ENCODE measurements at places on chromosomes 2 and 18.

- no peak for DNase-seq
Measured at GRCh38 chr2:20322527-20323300, 27.9 kb downstream of the PUM2 start.

- DNase-seq = no peak
Measured at GRCh38 chr2:196502386-196502785, 137.1 kb upstream of the CCDC150 start.

GRCh38 chr2:205692104-205692503, 9.8 kb downstream of the NRP2 start:
- no peak for DNase-seq

DNA sequence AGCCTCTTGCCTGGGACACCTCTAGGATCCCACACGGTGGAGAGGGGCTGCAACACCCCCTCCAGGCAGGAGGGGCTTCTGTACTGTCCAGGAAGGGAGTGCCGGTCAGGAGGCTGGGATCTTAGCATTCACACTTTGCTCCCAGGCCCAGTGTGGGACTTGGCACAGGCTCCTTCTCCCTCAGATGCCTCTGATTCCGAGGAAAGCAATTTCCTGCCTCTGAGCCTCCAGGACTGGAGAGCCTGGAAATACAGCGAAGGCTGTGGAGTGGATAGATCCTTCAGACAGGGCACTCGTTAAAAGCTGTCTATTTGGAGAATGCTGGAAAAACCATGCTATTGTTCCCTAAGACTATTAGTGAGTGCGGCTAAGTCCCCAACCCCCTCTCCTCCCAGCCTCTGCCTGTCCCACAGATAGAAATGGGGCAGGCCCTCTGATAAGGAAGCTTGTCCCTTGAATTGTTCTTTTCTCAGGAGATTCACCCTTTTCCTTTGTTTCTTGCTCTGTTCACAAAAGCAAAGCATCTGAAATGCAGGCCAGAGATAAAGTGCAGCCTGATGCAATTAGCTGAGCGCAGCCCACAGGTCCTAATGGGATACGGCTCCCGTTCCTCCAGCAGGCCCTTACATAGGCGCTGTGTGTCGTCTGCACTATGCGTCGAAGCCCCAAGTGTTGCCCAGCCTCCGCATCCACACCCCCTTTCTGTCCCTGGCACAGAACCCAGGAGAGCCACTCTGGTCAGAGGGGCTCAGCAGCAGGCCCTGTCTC, 252.2 kb downstream of the KLHL29 start:
- no peak for DNase-seq

DNA sequence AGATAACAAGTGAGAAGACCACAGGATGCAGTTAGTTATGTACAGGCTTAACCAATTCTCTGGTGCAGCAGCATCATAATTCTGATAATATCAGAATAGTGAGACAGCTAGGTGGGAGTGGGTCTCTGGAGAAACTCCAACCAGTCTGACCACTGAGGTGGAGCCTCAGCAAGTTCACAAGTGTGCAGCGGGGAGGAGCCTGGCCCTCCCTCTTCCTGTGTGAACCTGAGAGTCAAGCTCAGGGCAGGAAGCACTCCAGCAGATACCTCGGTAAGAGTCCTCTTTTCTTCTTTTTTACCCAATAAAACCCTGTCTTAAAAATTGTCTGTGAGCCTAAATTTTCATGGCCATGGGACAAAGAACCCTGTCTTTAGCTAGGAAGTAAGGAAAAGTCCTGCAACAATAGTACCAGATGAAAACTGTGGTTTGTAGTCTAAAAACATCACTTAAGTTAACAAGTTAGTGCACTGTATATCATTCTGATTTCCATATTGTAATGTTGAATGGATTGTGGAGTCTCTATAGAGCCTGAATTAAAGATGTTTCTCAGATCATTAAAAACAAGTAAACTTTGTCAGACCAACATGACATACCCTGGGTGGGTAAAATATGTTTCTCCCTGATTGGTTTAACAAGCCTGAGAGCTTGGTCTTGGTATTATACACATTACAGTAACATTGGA, 370.8 kb downstream of the TMEM182 start:
- no peak for DNase-seq

- DNase-seq = no peak
Measured at GRCh38 chr2:120567128-120567527, 168.5 kb upstream of the GLI2 start.

DNA sequence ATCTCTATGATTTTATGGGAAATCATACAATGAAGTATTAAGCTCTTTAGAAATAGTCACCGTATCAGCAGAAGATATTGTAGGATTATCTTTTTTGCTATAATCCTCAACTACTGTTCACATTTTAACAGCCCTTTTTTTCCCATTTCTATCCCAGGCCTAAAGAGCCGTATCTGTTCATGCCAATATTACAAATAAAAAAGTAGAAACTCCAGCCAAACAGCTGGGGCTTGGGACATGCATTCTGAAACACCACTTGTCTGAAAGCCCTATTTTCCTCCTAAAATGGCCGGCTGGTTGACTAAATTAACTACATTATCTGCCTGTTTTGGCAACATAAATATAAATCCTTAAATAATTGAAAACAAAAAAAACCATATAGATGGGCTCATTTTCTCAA, 477.8 kb downstream of the CDH2 start:
- no peak for DNase-seq

DNA sequence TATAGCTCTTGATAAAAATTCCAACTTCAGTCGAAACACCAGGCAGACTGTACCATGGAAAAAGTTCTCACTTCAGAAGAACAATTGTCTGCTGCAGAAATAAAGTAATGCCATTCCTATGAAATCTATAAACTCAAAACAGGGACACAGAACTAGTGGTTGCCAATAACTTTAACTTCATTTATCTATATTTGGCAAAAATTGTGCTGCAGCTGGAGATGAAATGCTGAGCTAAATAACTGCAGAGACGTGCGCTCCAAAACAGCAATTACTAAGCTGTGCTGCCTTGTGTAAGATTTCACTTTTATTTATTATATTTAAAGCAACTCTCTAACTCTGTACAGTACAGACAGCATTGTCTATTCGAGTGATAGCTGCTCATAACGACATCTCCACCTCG, 540.1 kb upstream of the ID2 start:
- DNase-seq = no peak

GRCh38 chr2:230690439-230690838, 22.2 kb upstream of the CAB39 start:
- no peak for DNase-seq

- no peak for DNase-seq
Measured at GRCh38 chr2:28610583-28611201, 114.8 kb downstream of the PLB1 start.

DNA sequence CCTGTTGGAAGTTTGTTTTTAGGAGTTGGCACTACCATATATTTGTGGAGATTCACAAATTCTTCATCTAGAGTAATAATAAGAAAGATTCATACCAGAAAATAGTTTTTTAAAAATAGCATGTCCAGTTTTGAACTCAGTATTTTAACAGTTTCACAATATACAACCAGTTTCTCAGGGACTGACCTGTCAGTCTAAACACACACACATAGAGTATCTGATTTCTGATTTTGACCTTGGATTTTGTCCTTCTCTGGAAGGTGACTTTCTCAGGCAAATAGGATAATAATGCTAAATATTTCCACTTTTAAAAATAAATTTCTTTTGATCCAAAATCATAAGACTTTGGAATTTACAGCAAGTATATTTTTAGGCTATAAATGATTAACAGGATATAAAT, 32.0 kb downstream of the MFSD6 start:
- no peak for DNase-seq

DNA sequence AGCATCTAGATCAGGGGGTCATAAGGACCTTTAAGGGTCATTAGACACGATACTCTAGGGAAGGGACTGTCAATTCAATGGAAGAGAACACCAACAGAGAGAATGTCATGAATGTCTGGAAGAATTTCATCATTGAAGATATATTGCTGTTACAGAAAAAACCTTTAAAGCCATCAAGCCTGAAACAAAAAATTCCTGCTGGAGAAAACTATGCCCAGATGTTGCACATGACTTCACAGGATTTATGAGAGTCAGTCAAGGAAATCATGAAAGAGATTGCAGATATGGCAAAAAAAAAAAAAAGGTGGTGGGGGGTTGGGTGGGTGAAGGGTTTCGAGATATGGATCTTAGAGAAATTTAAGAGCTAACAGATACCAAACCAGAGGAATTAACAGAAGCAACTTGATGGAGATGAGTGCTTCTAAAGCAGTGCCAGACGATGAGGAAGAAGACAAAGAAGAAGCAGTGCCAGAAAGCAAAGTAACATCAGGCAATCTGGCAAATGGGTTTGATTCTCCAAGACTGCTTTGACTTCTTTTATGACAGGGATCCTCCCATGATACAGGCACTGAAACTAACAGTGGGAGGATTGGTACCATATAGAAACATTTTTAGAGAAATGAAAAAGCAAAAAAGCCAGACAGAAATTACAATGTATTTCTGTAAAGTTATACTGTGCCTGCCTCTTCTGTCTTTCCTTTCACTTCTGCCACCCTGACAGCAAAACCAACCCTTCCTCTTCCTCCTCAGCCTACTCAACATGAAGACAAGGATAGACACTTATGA, 28.5 kb downstream of the MAP4K3 start:
- DNase-seq = no peak

GRCh38 chr2:160910681-160911080, 249.5 kb upstream of the TANK start:
- DNase-seq = no peak

DNA sequence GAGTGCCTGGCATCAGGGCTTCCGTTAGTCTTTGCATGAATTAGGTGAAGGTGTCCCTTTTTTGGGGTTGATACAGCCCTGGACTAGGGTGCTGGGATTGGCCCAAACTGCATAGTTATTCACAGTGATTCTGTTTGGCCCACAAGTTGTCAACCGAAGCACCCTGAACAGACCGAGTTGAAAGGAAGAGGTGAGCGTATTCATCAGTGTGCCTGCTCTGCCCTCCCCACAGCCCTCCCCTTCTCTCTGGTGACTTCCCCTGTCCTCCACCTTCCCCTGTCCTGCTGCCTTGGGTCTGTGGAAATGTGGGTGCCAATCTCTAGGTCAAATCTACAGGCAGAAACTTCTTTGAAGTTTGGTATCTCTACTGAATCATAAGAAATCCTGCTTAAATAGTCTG, 330.5 kb downstream of the DYSF start:
- DNase-seq = no peak

- no peak for DNase-seq
Measured at GRCh38 chr2:119523383-119523951, 816 bp downstream of the SCTR start.

DNA sequence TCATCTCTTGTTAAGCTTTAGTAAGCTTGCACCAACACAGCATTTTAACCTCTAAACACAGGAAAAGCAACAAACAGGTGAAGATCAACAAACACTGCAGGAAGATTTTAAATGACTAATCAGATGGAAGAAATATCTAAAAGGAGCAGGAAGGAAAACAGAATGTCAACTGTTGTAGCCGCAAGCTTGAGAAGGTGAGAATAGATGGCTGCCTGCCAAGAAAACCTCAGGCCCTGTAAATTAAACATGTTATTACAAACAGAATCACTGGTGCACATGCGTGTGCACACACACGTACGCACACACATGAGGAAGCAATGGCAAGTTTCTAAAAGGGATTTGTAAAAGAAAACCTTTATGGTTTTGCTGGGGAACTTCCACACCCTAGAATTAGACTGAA, 257.8 kb upstream of the GALNT5 start:
- DNase-seq = no peak

GRCh38 chr18:35466815-35467623, 30.7 kb downstream of the INO80C start:
- DNase-seq = no peak

DNA sequence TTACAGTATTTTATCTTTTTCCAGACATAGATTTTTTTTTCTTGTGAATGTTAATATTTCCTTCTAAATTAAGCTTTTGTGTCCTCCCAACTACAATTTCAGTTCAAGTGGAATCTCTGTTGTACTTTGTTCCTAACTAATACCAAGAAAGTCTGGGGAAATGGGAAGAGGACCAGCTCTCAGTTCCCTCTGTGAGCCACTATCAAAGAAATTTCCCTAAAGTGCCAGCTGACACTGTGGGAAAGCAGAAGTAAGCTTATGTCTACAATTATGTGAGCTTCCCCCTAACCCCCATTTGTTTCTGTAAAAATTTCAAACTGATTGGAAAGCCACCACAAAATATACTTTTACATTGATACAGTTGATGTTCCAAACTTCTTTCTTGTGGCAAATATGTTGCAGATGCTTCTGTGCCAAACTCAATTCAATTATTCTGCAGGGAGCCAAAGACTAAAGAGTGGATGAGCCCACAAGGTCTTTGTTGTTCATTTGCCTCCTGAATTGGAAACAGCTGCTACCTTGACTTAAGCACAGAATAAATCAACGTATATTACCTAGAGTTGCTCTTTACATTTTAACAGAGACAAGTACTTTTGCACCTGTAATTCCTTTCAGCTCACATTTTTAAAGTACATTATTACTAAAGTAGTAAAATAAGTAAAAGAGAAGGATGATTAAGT, 306.6 kb downstream of the PTH2R start:
- DNase-seq = no peak

DNA sequence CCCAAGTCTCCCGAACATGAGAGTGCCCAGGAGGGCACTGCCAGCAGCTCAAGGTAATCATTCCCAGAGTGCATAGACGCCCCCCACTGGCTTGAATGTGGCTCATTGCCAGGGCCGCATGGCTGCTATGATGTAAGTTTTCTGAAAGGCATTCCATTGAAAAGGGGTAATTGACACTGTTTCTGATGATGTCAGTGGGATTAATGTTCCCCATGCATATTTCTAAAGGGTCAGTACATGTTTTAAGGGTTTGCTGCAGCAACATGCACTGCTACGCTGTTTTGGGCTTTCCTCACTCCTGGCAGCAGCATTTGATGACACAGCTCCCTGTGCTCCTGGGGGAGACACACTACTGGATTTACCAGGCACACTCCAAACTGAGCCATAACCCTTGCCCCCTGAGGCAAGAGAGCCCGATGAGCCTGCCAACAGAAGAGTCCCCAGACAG, 36.7 kb downstream of the KIAA2012 start:
- DNase-seq = no peak

DNA sequence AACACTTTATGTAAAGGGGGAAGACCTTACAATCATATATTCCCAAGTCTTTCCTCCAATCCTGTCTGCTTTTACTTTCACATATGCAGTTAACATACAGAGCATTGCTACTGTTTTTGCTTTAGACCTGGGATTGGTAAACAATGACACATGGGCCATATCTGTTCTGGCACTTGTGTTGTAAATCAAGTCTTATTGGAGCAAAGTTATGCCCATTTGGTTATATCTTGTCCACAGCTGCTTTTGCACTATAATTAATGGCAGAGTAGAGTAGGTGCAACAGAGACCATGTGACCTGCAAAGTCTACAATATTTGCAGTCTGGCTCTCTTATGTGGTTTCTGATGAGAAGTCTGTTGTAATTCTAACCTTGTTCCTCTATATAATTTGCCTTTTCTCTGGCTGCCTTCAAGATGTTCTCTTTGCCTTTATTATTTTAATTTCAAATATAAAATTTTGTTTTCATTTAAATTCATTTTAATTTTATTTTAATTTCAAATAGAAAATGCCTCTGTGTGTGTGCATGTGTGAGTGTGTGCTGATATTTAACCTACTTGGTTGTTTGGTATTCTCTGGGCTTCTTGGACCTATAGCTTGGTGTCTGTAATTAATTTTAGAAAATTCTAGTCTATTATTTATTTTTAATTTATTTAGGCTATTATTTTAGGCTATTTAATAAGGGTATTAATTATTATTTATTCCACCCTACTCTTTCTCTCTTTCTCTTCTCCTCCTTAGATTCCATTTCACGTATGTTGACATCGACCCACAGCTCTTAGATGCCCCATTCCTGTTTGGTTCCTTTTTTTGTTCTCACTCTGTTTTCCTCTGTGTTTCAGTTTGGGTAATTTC, 16.8 kb upstream of the LPIN1 start:
- no peak for DNase-seq
